Endothelial cell of coronary artery (primary cell): ENCODE measurements at places on chromosomes 7 and 10. TPM values are rescaled to one million over a fixed set of nuclear protein-coding genes. Genes with fewer than 3 reads are reported as not detected.

Gene ADCY1
- 0.19 and 0.54 TPM in 2 replicates for total RNA-seq

Gene EN2
- 0.09 TPM in 1 of 2 replicates, not detected in the other for total RNA-seq

Gene DRGX
- not detected in 2 replicates for total RNA-seq

Gene NPC1L1
- not detected in 2 replicates for total RNA-seq

Gene PPP1R17
- not detected in 2 replicates for total RNA-seq
